ENCODE measurements at places on chromosomes 7 and 10. TPM values are rescaled to one million over a fixed set of nuclear protein-coding genes. Genes with fewer than 3 reads are reported as not detected.

The ATOH7 gene
- not detected for total RNA-seq

The FAM25C gene
- total RNA-seq, result not detected

DNA sequence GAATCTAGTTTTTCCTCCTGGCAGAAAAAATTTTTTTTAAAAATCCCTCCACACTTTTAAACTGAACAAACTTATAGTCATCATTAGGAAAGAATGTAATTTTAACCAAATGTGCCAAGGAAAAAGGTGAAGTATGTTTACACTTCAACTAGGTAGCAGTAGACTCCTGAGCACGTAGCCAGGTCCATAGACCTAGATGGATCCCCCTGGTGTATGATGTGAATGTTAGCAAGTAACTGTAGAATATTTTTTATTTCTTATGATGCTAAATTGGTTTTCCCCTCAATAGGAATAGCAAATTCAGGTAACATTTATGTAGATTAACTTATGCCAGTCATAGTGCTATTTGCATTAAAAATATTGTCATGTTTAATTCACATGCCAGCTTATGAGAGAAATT lies 19.6 kb downstream of the CABCOCO1 start:
- no peaks in the 10 kb centered on the region for H3K4me1 ChIP-seq
- no peaks in the 10 kb centered on the region for H3K36me3 ChIP-seq
- no peak overlapping the region for H3K4me3 ChIP-seq
- DNase-seq, result no peak
- H3K27me3 ChIP-seq, result no peaks in the 10 kb centered on the region
- H3K27ac ChIP-seq, result no peak overlapping the region

DNA sequence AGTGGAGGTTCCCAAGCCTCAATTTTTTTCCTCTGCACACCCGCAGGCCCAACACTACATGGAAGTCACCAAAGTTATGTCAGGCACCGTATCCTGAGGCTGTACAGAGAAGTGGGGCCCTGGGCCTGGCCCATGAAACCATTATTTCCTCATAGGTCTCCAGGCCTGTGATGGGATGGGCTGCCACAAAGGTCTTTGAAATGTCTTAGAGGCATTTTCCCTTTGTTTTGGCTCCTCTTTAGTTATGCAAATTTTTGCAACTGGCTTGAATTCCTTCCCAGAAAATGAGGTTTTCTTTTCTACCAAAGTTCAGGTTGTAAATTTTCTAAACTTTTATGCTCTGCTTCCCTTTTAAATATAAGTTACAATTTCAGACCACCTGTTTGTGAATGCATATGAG lies 365.2 kb downstream of the HGF start:
- no peak for DNase-seq
- no peaks in the 10 kb centered on the region for H3K4me1 ChIP-seq
- no peak overlapping the region for H3K27ac ChIP-seq
- H3K27me3 ChIP-seq, result no peaks in the 10 kb centered on the region

- H3K36me3 ChIP-seq, result no peaks in the 10 kb centered on the region
- no peak for DNase-seq
- H3K27ac ChIP-seq, result no peak overlapping the region
- no peak overlapping the region for H3K4me3 ChIP-seq
- H3K4me1 ChIP-seq, result no peaks in the 10 kb centered on the region
- H3K27me3 ChIP-seq, result no peaks in the 10 kb centered on the region
Observed at GRCh38 chr7:26440233-26441001, 148.8 kb downstream of the SNX10 start.

GRCh38 chr10:116719804-116720203 lies 22.6 kb downstream of the HSPA12A start:
- no peak overlapping the region for H3K4me3 ChIP-seq
- DNase-seq, result no peak
- no peak overlapping the region for H3K27ac ChIP-seq
- H3K4me1 ChIP-seq, result no peaks in the 10 kb centered on the region
- no peaks in the 10 kb centered on the region for H3K27me3 ChIP-seq

DNA sequence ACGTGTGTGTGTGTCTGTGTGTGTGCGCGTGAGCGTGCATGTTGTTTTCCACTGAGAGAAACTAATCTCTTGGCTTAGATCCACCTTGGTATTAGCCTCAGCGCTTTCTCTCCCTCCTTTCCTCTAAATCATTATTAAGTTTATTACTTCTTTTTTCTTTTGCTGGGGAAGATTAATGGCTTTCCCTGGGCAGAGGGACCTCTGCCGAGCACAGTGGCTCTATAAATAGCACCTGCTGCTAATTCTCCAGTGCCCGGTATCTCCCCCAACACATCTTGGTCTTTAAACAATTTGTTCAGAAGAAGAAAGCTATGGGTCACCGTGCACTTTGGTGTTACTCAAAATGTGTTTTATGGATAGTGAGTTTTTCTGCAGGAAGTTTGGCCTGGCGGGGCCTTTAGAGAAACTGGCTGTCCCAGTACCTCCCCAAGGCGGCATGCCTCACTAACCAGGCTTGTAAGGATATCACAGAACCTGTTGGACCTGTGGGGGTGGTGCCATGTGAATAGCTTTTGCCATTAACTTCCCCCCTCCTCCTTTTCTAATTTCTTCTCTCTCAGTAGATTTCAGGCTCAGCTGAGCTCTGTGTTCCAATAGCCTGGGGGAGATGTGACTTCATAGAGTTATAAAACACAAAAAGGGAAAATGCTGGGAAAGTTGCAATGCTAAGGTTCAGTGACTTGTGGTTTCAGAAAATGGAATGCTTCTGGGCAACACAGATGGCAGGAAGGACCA lies 70.1 kb upstream of the RAB11FIP2 start:
- H3K4me3 ChIP-seq, result peak overlapping the region; percentile 16
- no peak for DNase-seq
- no peaks in the 10 kb centered on the region for H3K4me1 ChIP-seq
- no peak overlapping the region for H3K27ac ChIP-seq

All from gastrocnemius medialis (tissue), 4 donors.